ENCODE measurements at places on chromosomes 6 and 20.

DNA sequence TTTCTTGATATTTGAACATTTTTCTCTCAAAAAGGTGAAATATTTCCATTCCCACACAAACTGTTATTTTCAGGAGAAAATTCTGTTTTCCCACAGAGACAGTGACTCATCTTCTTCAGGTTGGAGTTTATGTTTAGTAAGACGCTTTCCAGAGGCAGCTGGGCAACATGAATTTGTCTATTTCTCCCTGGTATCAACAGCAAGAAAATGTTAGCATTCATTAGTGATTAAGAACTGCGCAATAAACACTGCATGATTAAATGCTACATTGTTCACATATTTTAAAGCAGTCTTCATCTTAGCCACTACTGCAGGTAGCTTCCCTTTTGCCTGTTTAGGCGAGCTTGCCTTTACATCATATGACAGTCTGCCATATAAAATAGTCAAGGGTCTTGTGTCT is 295.7 kb downstream of the C6orf118 start:
- no peak for DNase-seq

GRCh38 chr6:131231103-131231502 is 95.8 kb downstream of the AKAP7 start:
- no peak for DNase-seq

DNA sequence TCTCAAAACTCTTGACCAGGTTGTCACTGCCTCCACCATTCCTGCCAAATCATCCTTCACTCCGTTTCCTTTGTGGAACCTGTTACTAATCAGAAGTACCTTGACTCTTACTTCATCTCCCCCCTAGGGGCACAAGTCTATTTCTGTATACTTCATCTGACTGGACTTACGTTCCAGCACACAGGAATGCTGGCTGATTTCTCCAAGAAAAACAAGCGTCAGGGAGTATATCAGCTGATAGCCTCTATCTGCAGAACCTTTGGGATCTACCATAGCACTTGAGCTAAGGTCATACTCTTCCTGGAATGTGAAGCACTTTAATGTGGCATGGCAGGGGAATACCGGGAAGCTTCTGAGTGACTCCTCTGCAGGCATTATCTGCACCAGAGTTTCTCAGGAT is 178.1 kb upstream of the MOCS1 start:
- no peak for DNase-seq

DNA sequence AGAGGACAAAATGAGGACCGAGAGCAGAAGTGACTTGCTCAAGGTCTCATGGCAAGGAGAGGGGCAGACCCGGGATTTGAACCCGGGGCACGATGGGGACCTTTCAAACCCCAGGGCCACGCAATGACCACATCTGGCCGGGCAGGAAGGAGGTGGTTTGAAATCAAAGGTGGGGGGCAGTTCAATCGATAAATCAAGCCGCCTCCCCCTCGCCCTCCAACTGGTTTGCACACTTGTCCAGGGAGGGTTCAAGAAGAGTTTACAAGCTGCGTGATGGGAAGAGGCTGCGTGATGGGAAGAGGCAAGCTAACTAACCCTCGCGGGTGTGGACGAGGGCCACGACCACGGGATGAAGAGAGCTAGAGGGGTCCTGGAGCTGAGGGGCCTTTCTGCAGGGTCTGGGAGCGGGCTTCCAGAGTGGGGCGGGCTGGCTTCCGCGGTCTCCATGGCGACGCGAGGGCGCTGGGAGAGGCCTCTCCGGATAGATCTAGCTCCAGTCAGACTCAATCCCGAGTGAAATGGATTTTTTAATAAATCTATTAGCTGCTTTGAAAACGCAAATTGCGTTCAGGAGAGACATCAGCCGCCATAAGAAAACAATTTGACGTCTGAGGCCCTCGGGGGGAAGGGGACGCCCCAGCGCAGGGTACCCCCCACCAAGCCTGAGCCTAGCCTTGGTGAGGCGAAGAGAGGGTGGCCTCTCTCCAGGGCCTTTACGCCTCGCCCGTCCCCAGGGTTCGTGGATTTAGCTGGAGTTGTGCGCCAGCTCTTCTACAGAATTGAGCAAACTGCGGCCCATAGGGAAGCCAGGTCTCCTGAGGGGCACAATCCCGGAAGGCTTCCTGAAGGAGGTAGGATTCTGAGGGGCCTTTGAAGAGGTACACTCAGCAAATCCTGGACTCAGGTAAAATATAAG is 143.9 kb downstream of the GRM4 start:
- DNase-seq = no peak

DNA sequence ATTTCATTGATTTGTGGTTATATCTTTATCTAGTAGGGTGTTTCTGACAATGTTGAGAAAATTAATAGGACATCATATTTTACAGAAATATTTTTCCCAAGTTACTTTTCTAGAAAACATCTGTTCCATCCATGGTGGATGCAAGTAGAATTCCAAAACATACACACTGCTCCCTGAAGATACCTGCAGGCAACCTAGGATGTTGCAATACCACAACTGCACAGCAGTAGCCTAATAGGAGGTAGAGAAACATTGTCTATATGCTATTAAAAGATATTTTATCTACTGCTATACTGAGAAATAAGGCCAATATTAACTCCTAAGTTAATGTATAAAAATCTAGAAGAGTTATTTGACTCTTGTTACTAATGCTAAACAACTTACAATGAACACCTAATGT is 6.8 kb downstream of the ILRUN start:
- no peak for DNase-seq

DNA sequence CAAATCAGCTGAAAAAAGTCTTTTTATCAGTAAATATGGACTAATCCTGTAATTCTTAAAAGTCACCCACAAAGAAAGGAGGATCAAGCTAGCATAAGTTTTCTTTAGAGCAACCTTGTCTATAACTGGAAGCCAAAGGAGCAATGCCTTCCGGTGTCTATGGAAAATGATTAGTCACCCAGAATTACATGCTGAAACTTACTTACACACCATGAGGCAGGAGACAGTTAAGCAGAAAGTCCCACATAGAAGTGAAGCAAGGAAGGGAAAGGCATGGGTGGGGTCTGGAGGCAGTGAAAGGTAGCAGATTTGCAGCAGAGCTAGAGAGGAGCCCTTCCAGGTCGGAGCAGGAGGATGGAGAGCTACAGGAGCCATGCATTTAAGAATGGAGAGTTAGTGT is 153.7 kb upstream of the RIPOR2 start:
- DNase-seq = peak; percentile 37

- no peak for DNase-seq
These were observed 87.5 kb downstream of the SAMD5 start for GRCh38 chr6:147595961-147596360.

DNA sequence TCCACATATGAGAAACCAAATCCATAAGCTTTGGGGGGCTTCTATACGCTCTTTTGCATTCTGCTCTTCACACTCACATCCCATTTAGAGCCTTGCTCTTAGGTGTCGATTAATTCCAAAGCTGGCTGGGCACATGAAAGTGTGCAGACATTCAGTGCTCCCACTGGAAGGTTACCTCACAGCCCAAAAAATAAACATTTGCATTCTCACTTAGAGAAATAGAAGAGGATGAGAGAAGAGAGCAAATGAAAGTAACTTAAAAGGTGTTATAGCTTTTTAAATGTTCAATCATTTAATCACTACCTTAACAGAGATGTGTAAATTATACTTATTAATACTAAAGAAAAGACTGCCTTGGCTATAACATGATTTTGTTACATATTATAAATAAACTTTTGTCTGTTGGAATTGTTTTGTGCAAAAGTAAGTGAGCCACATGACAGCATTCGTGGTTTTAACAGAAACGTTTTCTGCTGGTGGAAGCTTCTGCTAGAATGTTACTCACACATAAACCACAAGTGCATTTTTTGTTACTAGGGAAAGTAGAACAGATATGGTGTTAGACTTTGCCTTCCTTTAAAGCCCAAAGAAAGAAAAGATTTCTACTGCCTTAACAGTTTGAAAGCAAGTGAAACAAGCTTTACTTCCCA is 116.7 kb downstream of the SIM1 start:
- DNase-seq = no peak

DNA sequence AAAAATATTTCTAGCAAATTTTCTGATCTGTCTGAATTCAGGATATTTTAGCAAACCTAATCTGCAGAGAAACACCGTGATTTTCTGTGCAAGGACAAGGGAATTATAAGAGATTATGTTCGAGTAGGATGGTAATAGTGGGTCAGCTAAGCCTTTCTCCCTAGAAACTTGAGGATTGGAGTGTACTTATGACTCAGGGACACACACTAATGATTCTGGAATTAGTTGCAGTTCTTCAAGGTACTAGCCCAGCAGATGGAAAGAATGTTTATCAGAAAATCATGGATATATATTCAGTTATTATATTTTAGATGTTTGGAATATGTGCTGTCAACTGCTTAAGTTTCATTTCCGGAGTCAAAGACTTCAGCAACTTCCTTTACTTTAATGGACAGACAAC is 177.1 kb upstream of the MAP3K7 start:
- DNase-seq = no peak

Measured in CD14-positive monocyte (primary cell).